ENCODE measurements at places on chromosomes 12 and 14.

DNA sequence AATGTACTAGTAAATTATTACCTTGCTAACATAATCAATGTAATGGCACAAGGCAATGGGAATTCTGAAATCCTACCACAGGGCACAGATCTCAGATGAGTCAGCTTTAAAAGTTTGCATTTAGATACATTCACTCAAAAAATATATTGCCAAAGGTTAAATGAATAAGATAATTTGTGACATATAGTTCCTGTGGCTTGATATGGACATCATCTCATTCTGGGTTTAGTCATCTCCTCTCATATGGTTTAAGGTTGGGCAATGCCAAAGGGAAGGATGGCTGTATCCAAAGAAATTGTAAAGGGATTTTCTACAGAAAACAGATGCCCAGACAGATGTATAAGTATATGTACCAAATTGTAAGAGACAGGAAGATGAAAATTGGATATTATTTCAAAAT lies 1065.0 kb downstream of the LRFN5 start:
- H3K4me3 ChIP-seq: no peak overlapping the region
- H3K4me1 ChIP-seq: no peaks in the 10 kb centered on the region
- H3K27me3 ChIP-seq: no peaks in the 10 kb centered on the region
- H3K36me3 ChIP-seq: no peaks in the 10 kb centered on the region
- DNase-seq: no peak

- no peak overlapping the region for H3K27ac ChIP-seq
- no peaks in the 10 kb centered on the region for H3K4me1 ChIP-seq
- DNase-seq: no peak
- peaks cover 10% of the 10 kb centered on the region for H3K36me3 ChIP-seq
- no peak overlapping the region for H3K4me3 ChIP-seq
- H3K27me3 ChIP-seq: no peaks in the 10 kb centered on the region
These were observed 5.5 kb downstream of the CSRNP2 start for GRCh38 chr12:51077930-51078329.

- H3K4me1 ChIP-seq: peaks cover 8% of the 10 kb centered on the region
- peaks cover 9% of the 10 kb centered on the region for H3K27me3 ChIP-seq
- no peak for DNase-seq
- no peak overlapping the region for H3K4me3 ChIP-seq
These were observed 105.5 kb upstream of the PRB2 start for GRCh38 chr12:11500861-11501230.

DNA sequence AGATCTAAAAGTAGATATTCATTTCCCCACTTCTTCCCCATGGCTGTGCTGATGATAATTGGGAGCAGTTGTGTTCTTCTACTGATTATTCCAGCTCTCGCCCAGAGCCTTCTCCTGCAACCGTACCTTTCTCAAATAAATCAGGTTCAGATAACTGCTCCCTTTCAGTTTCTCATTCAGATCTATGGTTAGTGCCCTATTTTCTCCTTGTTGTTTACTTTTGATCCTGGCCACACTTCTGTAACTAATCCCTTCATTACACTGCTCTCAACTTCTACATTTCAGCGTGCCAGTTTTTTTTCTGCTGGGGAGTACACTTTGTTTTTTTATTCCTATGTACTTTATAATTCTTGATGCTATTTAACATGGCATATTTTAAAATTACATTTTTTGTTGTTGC lies 2.8 kb upstream of the STRAP start:
- DNase-seq: no peak
- no peaks in the 10 kb centered on the region for H3K27me3 ChIP-seq
- H3K4me1 ChIP-seq: peaks cover 27% of the 10 kb centered on the region
- no peak overlapping the region for H3K4me3 ChIP-seq

- no peaks in the 10 kb centered on the region for H3K27me3 ChIP-seq
- DNase-seq: peak; percentile 50
- H3K27ac ChIP-seq: no peak overlapping the region
- H3K4me1 ChIP-seq: peaks cover 83% of the 10 kb centered on the region
These were observed 69.8 kb downstream of the NCOR2 start for GRCh38 chr12:124497658-124498057.

- no peak within 1 kb of the TSS for H3K4me3 ChIP-seq
- peaks cover 30% of the 10 kb centered on the region for H3K27me3 ChIP-seq
- peaks cover 17% of the 10 kb centered on the region for H3K4me1 ChIP-seq
- no peak within 1 kb of the TSS for H3K27ac ChIP-seq
These were observed at the start of gene SLC24A4 for GRCh38 chr14:92323011-92323915. TSS of gene SLC24A4 (plus strand) at chr14:92323165. CDS start at chr14:92323831, 666 bp downstream.

DNA sequence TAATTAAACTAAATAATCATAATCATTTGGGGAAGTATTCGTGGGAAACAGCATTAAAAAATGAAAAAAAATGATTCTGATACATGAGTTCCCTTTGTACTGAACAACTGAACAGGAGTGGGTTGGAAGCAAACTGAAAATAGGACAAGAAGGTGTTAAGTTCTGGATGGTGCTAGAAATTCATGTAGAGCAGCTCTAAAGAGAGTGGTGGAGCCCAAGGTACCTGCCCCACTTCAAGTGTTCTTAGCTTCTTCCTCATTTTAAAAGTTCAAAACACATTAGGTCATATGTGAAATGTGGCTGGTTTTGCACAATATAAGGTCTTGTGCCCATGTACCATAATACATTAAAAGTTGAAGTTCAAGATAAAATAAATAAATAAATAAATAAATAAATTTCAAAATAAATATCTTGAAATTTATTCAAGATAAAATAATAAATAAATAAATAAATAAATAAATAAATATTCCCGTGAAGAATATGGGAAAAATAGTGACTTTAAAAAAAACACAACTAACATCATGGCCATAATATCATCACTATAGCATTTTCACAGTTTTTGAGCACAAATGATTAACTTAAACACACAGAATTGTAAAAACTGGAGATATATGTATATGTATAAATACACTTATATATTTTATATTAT lies 191.5 kb upstream of the PRKD1 start:
- H3K27ac ChIP-seq: no peak overlapping the region
- H3K27me3 ChIP-seq: no peaks in the 10 kb centered on the region
- no peaks in the 10 kb centered on the region for H3K4me1 ChIP-seq
- H3K36me3 ChIP-seq: no peaks in the 10 kb centered on the region
- no peak for DNase-seq

- no peaks in the 10 kb centered on the region for H3K36me3 ChIP-seq
- peaks cover 2% of the 10 kb centered on the region for H3K4me1 ChIP-seq
- DNase-seq: no peak
- H3K27me3 ChIP-seq: no peaks in the 10 kb centered on the region
- H3K27ac ChIP-seq: no peak overlapping the region
- no peak overlapping the region for H3K4me3 ChIP-seq
These were observed 17.6 kb upstream of the ELK3 start for GRCh38 chr12:96176575-96176974.

GRCh38 chr12:1518591-1519516 lies 75.5 kb downstream of the FBXL14 start:
- no peak for DNase-seq
- no peaks in the 10 kb centered on the region for H3K36me3 ChIP-seq
- H3K4me3 ChIP-seq: no peak overlapping the region
- peaks cover 14% of the 10 kb centered on the region for H3K27me3 ChIP-seq
- H3K27ac ChIP-seq: no peak overlapping the region

DNA sequence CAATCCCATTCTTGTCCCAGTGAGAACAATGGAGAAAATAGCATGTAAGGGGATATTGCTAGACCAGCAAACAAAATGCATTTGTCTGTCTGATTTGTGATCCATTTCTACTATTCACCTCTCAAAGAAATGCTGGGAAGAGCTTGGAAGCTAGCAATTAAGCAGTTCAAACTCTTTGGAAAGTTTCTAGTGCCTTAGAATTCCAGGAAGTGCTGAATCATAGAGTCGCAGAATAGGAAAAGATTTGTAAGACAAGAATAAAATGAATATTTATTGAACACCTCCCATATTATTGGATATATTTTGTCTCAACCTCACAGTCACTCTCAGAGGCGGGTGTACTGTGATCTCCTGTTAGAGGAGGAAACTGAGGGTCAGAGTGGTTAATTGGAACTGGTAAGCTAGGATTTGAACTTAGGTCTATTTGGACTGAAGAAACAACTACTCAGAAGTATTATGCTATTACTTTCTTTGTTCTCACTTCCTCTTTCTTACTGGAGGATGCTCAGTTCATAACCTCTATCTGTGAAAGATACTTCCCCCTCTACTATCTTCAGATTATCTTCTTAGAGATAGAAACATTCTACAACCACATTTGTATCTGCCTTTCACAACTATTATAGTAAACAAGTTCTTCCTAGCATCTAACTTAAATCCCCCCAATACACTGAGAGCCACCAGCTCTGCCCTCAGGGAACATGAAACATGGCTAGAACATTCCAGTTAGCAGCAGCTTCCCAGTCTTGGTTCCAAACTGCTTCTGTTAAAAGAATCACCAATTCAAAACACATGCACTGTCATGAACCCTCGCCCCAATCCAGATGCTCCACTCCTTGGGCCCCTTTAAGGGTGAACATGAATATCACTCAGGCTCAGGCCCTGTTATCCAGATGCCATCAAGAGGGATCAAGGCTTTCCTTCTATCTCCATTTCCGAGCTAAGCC lies 64.2 kb downstream of the DRAM1 start:
- H3K4me1 ChIP-seq: peaks cover 8% of the 10 kb centered on the region
- no peak overlapping the region for H3K4me3 ChIP-seq
- no peaks in the 10 kb centered on the region for H3K36me3 ChIP-seq
- DNase-seq: no peak

GRCh38 chr12:105164068-105164467 lies 56.5 kb downstream of the WASHC4 start:
- H3K27me3 ChIP-seq: no peaks in the 10 kb centered on the region
- no peaks in the 10 kb centered on the region for H3K4me1 ChIP-seq
- H3K4me3 ChIP-seq: no peak overlapping the region
- no peak for DNase-seq
- H3K36me3 ChIP-seq: peaks cover 17% of the 10 kb centered on the region

- H3K4me3 ChIP-seq: no peak overlapping the region
- no peak overlapping the region for H3K27ac ChIP-seq
These were observed 79.7 kb upstream of the RAP1B start for GRCh38 chr12:68530965-68531364.

- H3K27me3 ChIP-seq: peaks cover 20% of the 10 kb centered on the region
- no peaks in the 10 kb centered on the region for H3K36me3 ChIP-seq
- DNase-seq: no peak
- no peaks in the 10 kb centered on the region for H3K4me1 ChIP-seq
- no peak overlapping the region for H3K27ac ChIP-seq
These were observed 243.7 kb downstream of the C12orf75 start for GRCh38 chr12:105574056-105574715.

- no peak overlapping the region for H3K4me3 ChIP-seq
- H3K27ac ChIP-seq: no peak overlapping the region
- H3K36me3 ChIP-seq: peaks cover 5% of the 10 kb centered on the region
- H3K4me1 ChIP-seq: no peaks in the 10 kb centered on the region
These were observed 51.8 kb downstream of the TRAF3 start for GRCh38 chr14:102829016-102829548.

DNA sequence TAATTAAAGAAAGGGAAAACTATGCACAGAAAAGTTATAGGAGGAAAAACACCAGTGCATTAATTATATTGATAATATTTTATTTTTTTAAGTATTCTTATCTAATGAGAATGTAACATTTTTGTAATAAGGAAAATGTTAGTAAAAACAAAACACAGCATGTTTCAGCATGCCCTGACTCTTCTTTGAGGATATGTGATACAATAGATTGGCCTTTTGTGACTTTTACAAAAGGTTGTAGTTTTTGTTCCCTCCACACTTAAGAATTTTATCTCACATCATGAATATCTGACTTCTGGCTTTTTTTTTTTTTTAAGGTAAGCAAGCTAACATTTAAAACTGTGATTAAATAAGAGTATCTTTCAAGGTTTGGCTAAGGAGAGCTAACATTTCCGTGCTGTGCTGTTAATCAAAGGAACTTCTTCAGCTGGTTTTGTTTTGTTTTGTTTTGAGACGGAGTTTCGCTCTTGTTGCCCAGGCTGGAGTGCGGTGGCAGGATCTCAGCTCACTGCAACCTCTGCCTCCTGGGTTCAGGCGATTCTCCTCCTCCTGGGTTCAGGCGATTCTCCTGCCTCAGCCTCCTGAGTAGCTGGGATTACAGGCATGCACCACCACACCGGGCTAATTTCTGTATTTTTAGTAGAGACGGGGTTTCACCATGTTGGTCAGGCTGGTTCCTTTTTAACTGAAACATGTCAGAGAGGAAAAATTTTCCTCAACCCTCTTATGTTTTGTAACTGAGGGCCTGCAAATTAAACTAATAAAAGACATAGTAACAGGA lies 30.8 kb upstream of the RESF1 start:
- no peak overlapping the region for H3K4me3 ChIP-seq
- H3K27ac ChIP-seq: no peak overlapping the region
- no peaks in the 10 kb centered on the region for H3K27me3 ChIP-seq
- H3K36me3 ChIP-seq: no peaks in the 10 kb centered on the region
- no peaks in the 10 kb centered on the region for H3K4me1 ChIP-seq

- no peak for DNase-seq
- no peaks in the 10 kb centered on the region for H3K27me3 ChIP-seq
- no peak overlapping the region for H3K4me3 ChIP-seq
- H3K36me3 ChIP-seq: no peaks in the 10 kb centered on the region
These were observed 38.5 kb upstream of the CD163 start for GRCh38 chr12:7542046-7542445.

GRCh38 chr14:74476107-74476506 lies 17.0 kb downstream of the NPC2 start:
- DNase-seq: no peak
- H3K36me3 ChIP-seq: peaks cover 24% of the 10 kb centered on the region
- no peaks in the 10 kb centered on the region for H3K4me1 ChIP-seq

DNA sequence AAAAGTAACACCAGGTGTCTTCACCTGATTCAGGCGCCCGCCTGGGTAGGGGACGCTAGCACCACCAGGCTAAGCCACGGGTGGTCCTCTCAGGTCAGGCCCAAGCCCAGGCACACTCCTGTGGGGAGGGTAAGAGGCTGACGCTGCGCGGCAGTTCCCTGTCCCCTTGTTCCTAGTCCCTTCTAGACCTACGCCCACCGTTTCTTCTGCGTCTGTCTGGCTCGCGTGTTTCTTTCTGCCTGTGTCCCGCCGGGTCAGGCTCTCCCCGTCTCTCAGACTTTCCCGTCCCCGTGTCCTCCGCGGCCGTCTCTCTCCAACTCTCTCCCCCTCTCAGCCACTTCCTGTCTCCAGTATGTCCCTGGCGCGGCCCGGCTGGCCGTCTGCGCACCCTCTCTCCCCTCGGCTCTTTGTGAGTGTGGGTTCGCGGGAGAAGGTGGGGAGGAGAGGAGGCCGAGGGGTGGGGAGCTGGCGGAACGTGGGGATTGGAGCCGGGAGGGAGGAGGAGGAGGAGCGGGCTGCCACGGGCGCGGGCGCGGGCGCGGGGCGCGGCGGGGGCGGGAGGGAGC lies 3.1 kb upstream of the TNS2 start:
- DNase-seq: peak; percentile 62
- no peak overlapping the region for H3K27ac ChIP-seq
- peaks cover 15% of the 10 kb centered on the region for H3K4me1 ChIP-seq
- H3K36me3 ChIP-seq: no peaks in the 10 kb centered on the region
- no peaks in the 10 kb centered on the region for H3K27me3 ChIP-seq

DNA sequence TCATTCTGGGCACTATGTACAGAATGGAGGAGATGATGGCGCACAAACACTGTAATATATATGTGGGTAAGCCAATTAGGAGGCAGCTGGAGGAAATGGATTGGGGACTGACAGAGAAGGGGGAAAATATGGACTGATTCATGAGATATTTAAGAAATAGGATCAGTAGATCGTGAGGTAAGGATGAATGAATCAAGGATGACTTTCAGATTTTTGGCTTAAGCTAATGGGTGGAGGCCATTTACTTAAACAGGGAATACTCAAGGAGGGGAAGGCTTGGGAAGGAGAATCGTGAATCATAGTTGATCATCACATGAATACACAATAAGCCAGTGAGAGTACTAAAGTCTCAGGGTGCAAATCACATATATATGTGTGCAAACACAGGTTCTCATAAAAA lies 11.2 kb upstream of the GNPNAT1 start:
- no peak for DNase-seq
- H3K27ac ChIP-seq: no peak overlapping the region
- H3K4me1 ChIP-seq: peaks cover 2% of the 10 kb centered on the region
- no peak overlapping the region for H3K4me3 ChIP-seq
